ENCODE measurements at places on chromosomes 6 and 20.
A peak's percentile ranks its signal among the peaks of the same experiment; 100 is the strongest.

DNA sequence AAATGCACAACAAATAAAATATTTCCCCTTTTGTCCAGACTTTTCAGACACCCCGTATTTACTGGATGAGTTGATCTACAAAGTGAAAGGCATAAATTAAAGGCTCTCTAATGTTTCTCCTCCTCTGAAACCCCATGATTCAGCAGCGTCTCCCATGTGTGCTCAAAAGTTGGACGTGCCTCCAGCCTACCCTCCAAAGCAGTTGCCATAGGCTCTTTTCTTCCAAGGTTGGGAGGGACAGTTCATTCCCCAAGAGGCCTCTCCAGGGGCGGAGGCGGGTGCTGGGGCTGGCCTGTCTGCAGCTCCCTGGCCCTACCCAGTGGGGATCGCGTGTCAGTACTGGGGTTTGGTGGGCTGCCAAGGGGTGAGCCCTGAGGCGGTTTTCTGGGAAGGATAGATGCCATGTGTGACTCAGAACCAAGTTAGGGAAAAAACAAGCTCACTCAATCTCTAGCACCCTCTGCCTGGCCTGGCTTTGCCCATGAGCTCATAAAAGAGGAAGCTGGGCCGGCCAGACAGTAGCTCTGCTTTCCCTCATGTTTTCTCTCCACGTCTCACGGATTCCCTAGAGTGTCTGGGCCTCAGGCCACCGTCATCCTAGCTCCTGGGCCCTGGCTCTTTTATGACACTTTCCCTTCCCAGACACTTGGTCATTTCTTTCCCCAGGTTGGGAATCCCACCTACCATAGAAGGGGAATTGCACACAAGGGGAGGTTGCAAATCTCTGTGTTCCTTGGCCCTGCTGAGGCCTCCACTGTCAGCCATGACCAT lies 8.0 kb upstream of the IER3 start:
- peak; percentile 88 for DNase-seq

- DNase-seq: no peak
Measured at GRCh38 chr6:17869010-17869752, 118.3 kb downstream of the KIF13A start.

GRCh38 chr6:160238278-160238711 lies 20.3 kb downstream of the SLC22A2 start:
- no peak for DNase-seq

DNA sequence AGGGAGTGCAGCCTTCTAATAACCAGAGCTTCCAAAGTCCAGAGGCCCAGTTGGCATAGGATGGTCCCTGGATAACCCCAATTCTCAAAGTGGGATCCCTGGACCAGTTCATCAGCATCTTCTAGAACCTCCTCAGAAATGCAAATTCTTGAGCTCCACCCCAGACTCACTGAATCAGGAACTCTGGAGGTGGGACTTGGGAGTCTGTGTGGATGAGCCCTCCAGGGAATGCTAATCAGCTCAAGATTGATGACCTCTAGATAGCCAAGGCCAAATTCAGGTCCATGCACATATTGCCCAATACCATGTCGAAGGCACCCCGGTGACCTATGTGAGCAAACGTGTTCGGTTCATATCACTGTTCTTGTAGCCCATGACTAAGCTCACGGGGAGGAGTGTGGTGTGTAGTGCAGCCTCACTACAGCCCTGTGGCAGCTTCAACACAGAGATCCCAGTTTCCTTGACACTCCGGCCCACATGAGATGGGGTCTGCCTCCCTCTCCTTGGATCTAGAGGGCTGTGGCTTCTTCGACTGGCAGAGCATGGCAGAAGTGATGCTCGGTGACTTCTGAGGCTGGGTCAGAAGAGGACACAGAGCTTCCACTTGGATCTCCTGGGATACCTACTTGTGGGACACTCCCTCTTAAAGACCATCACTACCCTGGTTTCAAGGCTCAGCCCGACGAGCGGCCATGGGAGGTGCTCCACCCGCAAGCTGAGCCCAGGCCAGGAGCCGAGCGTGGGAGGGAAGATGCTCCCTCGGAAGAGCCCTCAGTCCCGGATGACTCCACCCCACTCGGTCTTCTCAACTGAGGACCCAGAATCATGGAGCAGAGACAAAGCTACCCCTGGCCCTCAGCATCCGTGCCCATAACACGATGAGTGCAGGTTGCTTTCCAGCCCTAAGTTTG lies 151.1 kb upstream of the CST7 start:
- no peak for DNase-seq

- no peak for DNase-seq
Measured at GRCh38 chr6:15841937-15842726, 179.3 kb upstream of the DTNBP1 start.

GRCh38 chr20:3690413-3690812 lies 8.6 kb upstream of the ADAM33 start:
- no peak for DNase-seq

GRCh38 chr6:93391965-93392364 lies 27.4 kb downstream of the EPHA7 start:
- DNase-seq: no peak

- peak; percentile 19 for DNase-seq
Measured at GRCh38 chr6:38262026-38262425, 377.7 kb downstream of the BTBD9 start.

- no peak for DNase-seq
Measured at GRCh38 chr6:42889815-42890214, 10.4 kb downstream of the RPL7L1 start.

- DNase-seq: no peak
Measured at GRCh38 chr20:8073024-8073832, 53.7 kb upstream of the TMX4 start.

- peak; percentile 72 for DNase-seq
Measured at GRCh38 chr20:5844063-5844681, 94.0 kb downstream of the SHLD1 start.

DNA sequence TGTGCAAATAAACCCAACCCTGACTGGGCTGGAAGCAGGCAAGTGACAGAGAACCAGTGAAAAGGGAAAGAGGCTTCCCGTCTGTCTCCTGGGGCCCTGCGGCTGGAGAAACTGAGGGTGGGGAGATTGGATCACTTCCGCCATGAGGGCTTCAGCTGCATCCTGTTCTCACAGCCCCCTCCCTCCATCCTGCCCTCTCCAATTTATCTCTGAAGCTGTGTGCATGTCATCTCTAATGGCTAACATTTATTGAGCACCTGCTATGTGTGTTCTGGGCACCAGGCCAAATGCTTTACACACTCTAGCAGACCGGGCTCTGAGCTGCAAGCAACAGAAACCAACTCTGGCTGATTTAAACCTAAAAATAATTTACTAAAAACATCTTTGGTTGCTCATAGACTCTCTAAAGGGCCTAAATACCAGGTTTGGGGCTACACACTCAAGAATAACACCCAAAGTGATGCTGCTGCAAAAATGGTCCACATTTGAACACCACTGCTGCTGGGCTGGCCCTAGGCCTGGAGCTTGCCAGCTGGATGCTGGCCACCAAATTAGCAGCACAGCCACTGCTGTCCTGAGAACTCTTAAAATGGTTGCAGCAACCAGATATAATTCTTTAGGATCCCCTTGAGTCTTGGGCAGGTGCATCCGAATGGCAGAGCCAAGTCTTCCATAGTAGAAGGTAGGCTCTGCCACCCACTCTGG lies 123.6 kb upstream of the LRFN2 start:
- DNase-seq: no peak

DNA sequence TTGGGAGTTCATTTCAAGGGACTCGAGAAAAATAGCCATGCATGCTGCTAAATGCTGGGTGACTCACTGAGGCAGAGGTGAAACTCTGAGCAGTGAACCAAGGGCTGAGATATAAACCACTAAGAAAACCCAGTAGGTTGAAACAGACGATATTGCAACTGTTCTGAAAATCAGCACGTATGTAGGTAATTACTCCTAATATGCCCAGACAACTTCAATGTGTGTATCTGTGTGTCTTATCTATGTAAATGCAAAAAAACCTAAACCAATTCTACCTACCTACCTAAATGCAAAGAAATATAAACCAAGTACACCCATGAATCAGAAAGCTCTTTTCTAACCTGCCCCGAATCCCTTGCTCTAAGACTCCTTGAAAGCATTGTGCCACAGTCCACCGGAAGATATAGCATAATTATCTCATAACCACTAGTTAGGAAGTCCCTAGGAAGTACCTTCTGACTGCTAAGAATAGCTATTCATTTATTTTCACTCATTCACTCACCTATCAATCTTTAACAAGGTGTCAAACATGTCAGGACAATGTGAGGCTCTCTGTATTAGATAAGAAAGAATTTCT lies 458.7 kb upstream of the RUNX2 start:
- no peak for DNase-seq

GRCh38 chr20:1423625-1424106 lies 30.8 kb upstream of the FKBP1A start:
- peak; percentile 42 for DNase-seq

DNA sequence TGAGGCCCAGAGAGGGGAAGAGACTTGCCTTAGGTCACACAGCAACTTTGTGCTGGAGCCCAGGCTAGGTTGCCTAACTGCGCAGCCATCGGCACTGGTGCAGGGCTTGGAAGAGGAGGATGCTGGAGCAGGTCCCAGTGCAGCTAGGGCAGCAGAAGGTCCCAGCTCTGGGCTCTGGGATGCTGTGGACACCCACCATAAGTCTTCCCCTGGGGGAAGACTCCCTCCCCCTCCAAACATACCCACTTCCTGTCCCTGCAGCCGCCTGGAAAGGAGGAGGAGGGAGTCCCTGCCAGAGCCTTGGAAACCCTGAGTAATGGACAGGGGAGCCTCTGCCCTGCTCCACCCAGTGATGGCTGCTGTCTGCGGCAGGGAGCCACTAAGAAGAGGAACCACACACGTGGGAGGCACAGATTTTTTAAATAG lies 93.6 kb downstream of the NCR2 start:
- peak; percentile 44 for DNase-seq

DNA sequence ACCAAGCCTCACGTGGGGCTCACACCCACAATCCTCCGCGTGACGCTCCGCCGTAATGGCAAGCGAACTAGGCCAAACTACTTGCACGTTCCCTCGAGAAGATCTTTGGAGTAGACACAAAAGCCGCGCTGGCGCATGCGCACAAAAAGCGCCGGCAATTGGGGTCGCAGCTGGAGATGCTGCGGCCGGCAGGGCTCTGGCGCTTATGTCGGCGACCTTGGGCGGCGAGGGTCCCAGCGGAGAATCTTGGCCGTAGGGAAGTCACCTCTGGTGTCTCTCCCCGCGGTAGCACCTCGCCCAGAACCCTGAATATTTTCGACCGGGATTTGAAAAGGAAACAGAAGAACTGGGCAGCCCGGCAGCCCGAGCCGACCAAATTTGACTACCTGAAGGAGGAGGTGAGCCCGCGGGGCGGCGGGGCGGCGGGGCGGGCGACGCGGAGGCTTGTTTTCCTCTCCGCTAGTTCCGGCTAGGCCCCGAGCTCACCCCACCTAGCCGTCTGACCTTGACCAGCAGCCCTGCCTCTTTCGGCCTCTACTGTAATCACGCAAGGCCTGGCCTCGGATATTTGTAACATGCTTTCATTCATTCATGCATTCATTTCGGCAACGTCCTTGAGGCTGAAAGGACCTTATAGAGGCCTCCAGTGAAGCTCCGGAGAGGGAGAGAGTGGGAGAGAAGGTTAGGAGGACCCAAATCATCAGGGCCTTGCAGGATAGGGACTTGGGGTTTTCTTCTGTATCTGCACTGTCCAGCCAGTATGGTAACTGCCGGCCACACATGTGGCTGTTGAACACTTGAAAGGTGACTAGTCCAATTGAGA lies at the start of the genes ESF1 and NDUFAF5:
TSS of gene ESF1 (minus strand) at position 27 of the 823 bp plus-strand sequence. CDS start 1,779 bp downstream, outside the sequence.
TSS of gene NDUFAF5 (plus strand) at position 136 of the 823 bp plus-strand sequence. CDS start at position 177, 41 bp downstream.
- peak; percentile 97 for DNase-seq

All from common myeloid progenitor, CD34-positive (primary cell).